ENCODE measurements at places on chromosomes 12 and 14.

DNA sequence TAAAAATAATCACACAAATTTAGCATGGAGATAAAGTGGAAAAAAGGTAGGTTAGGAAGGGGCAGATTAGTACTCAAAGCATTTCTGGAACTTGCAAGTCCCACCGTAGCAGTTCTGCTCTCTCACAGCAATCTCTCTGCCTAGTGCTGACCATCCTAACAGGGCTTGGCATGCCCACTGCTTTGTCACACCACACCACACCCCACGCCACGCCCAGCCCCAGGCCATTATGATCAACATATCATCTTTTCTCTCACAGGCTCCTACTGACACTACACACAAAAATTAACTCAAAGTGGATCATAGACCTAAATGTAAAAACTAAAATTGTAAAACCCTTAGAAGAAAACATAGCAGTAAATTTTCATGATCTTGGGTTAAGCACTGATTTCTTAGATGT, 273.7 kb downstream of the DAD1 start:
- no peak for DNase-seq

- DNase-seq: no peak
These were observed 452.8 kb downstream of the AEBP2 start for GRCh38 chr12:19891936-19892591.

DNA sequence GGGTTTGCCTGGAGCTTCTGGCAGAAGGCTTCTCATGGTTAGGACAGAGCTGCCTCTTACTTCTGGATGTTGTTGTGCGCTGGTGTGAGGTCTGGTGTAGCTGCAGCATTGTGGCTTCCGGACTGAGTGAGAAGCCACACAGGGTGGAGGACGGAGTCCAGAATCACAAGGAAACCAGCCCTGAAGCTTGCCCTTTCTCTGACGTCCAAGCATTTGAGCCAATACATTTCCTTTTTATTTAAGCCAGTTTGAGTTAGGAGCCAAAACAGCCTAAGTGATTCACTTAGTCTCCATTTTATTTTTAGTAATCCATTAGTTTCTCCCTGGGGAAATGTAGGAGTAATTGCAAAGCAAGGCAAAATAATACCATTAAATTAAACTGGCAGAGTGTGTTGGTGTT, 402.4 kb upstream of the RGS6 start:
- no peak for DNase-seq

- DNase-seq: no peak
These were observed 46.3 kb upstream of the FLRT2 start for GRCh38 chr14:85483652-85484051.

DNA sequence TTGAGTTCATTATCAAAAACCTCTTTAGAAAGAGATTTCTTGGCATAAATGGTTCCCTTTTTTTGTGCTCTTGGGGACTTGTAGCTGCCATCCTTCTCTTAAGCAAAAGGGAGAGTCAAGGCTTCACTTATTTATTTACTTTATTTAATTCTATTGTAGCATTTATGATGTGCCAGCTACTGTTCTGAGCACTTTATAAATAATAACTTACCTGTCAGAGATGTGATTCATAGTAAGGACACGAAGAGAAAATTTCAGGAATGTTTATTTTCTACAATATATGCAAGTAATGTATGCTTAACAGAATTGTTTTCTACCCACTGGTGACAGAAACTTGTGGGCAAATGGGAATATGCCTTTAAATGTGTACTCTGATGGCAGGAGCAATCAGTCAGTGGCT, 33.3 kb downstream of the TMEM117 start:
- DNase-seq: no peak

DNA sequence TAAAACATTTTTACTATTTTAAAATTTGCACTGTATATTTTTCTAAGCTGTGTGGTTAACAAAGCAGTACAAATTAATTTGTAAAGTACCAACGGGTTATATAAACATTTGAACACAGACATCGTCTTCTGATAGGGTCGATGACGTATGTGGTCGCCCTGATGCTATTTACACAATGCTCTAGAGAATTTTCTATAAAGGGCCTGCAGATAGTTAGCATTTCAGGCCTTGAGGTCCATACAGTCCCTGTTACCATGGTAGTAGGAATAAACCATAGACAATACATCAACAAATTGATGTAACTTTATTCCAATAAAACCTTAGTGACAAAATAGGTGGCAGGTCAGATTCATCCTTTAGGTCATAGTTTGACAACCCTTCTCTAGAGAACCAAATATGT, 25.7 kb upstream of the PDZRN4 start:
- DNase-seq: no peak

DNA sequence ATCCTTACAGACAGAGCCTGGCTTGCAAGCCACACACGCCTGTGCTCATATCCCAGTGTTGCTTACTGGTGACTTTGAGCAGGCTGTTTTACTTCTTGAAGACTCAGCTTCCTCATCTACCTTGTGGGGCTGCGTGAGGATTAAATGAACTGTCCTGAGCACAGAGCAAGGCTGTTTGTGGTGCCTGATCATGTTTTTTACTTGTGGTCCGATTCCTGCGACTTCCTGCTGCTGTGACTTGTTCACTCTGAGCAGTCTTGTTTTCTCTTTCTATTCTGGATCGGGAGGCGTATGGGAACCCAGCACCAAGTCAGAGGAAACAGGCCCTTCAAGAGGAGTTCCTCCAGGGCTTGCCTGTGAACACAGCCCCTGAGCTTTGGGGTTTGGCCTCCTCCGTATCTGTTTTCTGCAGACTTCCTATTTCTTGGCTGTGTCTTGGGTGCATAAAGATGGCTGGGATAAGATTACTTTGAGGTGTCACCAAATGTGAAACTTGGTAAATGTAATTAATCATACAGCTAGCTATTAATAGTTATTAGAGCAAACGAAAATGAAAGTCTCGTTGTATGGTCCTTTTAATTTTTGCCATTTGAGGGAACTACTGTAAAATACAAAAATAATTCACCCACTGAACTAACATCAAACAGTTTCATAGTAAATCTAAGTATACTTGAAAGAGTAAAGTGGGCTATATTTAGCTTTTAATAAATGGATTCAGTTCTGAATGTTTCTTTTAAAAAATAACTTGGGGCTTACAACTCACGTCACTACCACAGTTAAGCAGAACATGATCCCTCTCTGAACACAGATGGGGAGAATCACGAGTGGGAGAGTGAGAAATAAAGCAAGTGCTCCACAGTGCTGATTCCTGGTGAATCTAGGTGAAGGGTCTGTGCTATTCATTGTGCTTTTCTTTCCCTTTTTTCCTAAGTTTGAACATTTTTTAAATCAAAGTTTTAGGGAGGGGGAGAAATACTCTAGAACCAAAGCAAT, 251.5 kb downstream of the FOXN3 start:
- no peak for DNase-seq

DNA sequence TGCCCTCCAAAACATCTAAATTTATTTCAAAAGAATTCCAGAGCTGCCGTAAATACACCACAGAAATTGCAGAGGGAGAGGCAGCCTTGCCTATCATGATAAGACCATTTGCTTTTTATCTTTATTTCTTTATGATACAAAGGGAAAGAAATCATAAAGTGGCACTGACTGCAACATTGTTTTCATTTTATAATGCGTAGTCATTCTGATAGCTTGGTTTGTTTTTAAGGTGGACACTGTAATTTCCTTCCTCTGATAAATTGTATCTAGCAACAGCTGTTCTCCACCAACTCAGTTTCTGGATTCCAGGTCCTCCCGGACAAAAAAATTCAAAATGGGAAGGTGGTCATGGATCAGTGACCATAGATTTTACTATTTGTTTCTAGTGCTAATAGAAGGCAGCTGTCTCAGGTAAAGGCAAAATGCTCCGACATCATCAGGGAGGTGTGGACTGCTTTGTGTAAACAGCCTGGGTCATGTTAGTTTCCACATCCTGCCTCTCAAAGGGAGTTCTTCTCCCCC, 623 bp upstream of the TSPAN8 start:
- DNase-seq: no peak

GRCh38 chr14:71606064-71606463, 326.2 kb upstream of the RGS6 start:
- DNase-seq: no peak

DNA sequence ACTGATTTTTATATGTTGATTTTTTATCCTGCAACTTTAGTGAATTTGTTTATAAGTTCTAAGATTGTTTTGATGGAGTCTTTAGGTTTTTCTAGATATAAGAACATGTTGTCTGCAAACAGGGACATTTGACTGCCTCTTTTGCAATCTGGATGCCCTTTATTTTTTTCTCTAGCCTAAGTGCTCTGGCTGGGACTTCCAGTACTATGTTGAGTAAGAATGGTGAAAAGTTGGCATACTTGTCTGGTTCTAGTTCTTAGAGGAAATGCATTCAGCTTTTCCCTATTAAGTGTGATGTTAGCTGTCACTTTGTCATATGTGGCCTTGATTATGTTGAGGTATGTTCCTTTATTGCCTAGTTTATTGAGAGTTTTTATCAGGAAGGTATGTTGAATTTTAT, 68.1 kb downstream of the ERC1 start:
- no peak for DNase-seq

DNA sequence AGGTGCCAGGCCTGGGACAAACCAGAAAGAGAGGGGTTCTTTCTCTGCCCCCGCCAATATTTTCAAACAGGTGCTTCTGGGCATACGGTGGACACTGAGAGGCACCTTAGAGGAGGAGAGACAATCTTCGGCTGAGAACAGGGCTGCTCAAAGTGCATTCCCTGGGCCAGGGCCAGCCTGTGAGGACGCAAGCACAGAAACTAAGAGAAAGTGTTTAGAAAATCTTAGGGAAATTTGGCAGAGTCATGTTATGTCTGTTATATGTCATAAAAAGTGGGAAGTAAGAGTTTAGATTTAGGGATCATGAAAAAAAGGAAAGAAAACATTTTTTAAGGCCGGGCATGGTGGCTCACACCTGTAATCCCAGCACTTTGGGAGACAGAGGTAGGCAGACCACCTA, 83.7 kb downstream of the VWF start:
- no peak for DNase-seq

- DNase-seq: peak; percentile 72
These were observed 276.3 kb upstream of the FAR2 start for GRCh38 chr12:28872654-28873268.

DNA sequence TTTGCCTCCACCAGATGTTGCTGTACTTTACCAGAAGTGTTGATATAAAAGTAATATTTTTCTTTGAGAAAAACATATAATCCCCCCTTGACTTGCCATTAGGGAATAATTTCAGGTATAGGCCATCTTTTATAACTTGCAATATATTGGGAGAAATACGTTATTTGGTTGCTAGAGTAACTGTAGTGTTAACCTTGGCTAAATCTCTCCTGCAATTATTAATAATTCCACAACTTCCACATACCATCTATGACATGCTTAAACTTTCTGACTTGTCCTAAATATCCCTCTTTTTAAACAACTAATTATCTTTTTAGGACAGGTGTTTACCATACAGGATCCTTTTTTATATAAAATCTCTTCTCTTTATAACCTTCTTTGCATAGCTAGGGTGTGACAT, 1048.2 kb downstream of the SLC16A7 start:
- DNase-seq: no peak

- peak; percentile 75 for DNase-seq
These were observed 92.7 kb downstream of the LRRC74A start for GRCh38 chr14:76918782-76919394.

- DNase-seq: peak; percentile 47
These were observed 26.4 kb downstream of the FAM222A start for GRCh38 chr12:109739747-109740693.
